ENCODE measurements at places on chromosomes 6 and 20.
A peak's percentile ranks its signal among the peaks of the same experiment; 100 is the strongest.

- DNase-seq = no peak
Measured at GRCh38 chr6:52297433-52297832, 12.9 kb upstream of the MCM3 start.

- no peak for DNase-seq
Measured at GRCh38 chr6:22020299-22021003, 276.4 kb downstream of the PRL start.

GRCh38 chr6:85641522-85641896 is 1.2 kb downstream of the SYNCRIP start:
- DNase-seq = no peak

- DNase-seq = no peak
Measured at GRCh38 chr20:22563062-22563965, 21.1 kb downstream of the FOXA2 start.

- no peak for DNase-seq
Measured at GRCh38 chr6:132524646-132525045, 11.7 kb upstream of the STX7 start.

DNA sequence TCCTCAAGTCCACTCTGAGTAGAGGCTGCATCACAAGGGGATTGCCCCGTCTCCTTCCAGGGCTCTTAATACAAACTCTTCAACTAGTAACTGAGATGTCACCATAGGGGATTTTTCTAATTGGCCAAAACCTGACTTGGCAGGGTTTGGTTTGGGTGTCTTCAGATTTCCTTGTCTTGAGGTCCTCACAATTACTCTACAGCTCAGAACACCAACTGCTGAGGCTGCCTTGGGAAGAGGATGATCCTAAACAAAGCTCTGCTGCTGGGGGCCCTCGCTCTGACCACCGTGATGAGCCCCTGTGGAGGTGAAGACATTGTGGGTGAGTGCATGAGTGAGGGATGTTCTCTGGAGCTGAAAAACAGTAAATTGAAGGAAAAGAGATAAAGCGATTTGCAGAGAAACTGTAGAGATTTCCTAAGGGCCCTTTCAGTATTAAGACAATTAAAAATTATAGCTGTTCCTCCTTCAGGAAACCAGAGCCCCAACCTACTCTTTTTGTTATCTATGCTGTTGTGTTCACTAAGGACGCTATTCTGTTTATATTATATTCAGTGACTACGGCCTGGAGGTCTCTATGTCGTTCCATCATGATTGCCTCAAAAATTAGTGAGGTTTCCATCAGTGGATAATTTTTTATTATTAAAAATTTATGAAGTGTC is at the start of gene HLA-DQA1:
HLA-DQA1 (plus strand) TSS at position 188 of the 662 bp plus-strand sequence; CDS start at position 241, 53 bp downstream.
- DNase-seq = no peak

- no peak for DNase-seq
Measured at GRCh38 chr20:18533491-18533890, 25.8 kb downstream of the SEC23B start.

- DNase-seq = no peak
Measured at GRCh38 chr6:28589234-28589956, 63.7 kb downstream of the GPX5 start.

- peak; percentile 29 for DNase-seq
Measured at GRCh38 chr20:46255440-46256104, 52.7 kb downstream of the CDH22 start.

GRCh38 chr20:17875981-17876385 is 92.6 kb downstream of the SNX5 start:
- DNase-seq = no peak

DNA sequence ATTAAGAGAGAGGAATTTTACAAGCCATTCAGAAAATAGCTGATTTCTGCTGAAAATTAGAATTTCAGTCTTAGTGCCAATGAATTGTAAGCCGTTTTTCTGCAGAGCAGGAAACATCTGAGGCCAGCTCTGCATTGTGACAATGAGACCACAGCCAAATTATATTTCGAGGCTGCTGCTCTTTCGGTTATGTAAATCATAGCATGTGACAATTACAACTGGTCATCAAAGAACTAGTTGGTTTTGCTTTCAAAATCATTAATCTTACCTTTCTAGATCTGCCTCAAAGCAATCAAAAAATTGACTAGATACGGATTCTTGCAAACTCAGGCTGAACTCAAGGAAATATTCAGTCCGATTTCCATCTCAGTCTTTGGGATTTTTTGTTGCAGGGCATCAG is 33.4 kb upstream of the INSM1 start:
- no peak for DNase-seq

GRCh38 chr6:42345696-42346416 is 105.9 kb downstream of the TRERF1 start:
- DNase-seq = no peak

GRCh38 chr6:68657374-68658139 is 22.5 kb downstream of the ADGRB3 start:
- no peak for DNase-seq

DNA sequence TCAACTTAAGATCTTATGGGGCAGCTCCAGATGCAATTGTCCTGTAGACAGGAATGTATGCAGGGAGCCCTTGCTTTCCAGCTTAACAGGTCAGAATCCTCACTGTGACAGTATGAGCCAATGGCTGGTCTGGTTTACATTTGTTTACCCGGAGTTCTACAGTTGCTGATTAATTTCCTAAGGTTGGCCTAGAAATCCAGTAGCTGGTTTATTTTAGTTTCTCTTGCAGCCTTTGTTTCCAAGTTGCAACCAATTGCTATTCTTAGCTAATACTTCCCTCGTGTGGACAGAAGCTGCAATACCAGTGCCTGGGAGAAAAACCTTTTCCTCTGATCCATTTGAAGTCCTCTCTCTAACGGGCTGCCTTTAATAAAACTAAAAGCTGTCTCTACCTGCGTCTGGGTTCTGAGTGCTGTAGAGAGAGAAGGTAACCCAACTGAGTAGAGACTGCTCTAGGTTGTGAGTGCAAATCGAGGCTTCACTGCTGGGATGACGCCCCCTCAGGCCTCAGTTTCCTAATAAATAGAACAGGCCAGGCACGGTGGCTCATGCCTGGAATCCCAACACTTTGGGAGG is 45.9 kb downstream of the ZNF217 start:
- DNase-seq = no peak

GRCh38 chr20:22807045-22807444 is 222.7 kb upstream of the FOXA2 start:
- no peak for DNase-seq
